Stimulated activated CD4-positive, alpha-beta T cell treated with anti-CD3 and anti-CD28 coated beads, Interleukin-4, amount 100 ng/mL, for 48 hours (primary cell): ENCODE measurements at places on chromosomes 12 and 14.

GRCh38 chr12:49787672-49788071, 40.5 kb downstream of the NCKAP5L start:
- no peak for DNase-seq

DNA sequence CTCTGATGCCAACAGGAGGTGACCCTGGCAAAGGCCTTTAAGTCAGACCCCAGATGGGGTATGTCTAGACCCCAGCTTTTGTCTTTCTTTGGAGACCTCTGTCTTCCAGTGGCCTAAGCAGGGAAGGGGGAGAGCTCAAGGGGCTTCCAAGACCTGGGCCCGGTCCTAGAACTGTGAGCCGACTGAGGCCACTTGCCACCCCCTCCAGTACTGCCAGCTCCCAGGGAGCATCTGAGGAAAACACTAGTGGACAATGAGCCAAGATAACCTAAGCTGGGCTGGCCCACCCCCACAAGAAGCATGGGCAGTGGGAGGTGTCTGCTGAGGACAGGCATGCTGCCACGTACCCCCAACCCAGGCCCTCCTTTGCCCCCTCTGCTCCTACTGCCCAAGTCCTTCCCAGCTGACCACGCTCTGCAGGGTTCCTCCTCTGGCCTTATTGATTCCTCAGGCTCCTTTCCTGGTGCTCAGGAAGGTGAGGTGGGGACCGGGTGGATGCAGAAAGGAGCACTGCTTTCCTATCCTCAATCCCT, 21.1 kb downstream of the VDR start:
- DNase-seq: no peak

DNA sequence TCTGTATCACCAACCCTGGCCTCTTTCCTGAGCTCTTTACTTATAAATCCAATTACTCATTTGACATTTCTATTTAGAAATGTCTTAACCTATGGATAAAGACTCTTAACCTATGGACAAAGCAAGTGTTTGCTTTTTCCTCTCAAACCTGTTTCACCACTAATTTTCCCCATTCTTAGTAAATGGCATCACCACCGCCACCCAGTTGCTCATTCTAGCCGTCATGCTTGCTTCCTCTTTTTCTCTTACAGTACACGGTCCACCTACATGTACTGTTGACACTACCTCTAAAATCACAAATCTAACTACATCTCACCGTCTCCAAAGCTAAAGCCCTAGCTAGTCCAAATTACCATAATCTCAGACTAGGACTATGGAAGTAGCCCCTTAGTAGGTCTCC, 60.0 kb downstream of the CAPS2 start:
- DNase-seq: no peak

DNA sequence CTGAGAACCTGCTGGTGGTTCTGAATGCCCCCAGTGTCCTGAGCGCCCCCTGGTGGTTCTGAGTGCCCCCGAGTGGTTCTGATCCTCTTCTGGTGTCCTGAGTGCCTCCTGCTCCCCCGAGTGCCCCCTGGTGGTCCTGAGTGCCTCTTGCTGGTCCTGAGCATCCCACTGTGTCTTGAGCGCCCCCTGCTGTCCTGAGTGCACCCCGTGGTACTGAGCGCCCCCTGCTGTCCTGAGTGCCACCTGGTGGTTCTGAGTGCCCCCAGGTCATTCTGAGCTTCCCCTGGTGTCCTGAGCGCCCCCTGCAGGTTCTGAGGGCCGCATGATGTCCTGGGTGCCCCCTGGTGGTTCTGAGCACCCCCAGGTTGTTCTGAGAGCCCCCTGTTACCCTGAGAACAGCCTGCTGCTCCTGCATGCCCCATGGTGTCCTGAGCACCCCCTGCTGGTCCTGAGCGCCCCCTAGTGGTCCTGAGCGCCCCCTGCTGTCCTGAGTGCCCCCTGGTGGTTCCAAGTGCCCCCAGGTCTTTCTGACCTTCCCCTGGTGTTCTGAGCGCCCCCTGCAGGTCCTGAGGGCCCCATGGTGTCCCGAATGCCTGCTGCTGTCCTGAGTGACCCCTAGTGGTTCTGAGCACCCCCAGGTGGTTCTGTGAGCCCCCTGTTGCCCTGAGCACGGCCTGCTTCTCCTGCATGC, 1165.4 kb downstream of the TMEM121 start:
- DNase-seq: peak; percentile 85

- no peak for DNase-seq
These were observed 174.4 kb downstream of the ALG10B start for GRCh38 chr12:38490941-38491340.

DNA sequence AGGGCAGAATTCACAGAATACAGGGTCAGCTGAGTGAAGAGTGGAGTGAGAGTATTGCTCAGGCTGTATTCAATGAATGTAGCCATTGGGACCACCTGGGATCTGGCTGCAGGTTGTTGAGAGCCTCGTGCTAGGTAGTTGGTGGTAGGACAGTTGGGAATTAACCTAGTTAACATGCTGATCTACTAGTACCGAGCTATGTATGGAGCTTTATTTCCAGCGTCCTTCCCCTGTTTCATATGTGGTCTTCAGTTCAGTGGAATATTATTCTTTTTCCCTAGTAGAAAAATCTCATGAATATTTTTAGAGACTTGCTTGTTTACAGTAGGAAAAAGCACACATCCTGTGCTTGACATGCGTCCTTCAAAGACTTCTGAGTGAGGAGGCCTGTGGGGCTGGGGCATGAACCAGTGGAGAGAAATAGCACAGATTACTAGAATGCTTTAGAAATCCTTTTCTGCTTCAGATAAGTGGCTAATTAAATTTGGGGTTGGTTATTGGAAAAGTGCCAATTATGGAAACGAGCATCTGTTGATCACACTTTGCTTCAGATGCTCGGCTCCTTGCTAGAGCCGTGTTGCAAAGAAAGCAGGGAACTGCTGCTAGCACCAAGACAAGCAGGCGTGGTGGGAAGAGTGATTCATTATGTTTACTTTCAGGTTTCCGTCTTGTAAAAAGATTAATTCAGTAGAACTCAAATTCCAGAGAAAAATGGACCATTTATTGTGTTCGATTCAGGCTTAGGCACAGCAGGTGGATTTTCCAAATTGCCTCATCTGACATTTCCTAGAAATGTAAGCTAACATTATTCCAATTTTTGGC, 53.6 kb downstream of the ARF6 start:
- no peak for DNase-seq

- DNase-seq: peak; percentile 17
These were observed 335.6 kb downstream of the TMEM121 start for GRCh38 chr14:105861985-105862465.

DNA sequence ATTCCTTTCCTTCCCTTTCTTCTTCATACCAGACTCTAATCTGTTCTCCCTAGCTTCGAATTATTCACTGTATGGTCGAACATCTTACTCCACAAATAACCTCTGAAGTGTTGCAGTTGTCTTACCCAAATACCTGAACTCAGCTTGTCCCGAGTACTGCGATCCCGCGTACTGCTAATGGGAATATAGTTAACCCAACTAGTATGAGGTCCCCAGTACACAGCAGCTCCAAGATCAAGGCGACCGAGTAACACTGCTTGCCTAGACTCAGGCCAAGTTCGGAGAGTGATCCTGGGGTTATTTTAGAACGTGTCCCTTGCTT, 462 bp upstream of the ETNK1 start:
- DNase-seq: no peak

- DNase-seq: no peak
These were observed 37.8 kb downstream of the MYO1H start for GRCh38 chr12:109385339-109386058.

DNA sequence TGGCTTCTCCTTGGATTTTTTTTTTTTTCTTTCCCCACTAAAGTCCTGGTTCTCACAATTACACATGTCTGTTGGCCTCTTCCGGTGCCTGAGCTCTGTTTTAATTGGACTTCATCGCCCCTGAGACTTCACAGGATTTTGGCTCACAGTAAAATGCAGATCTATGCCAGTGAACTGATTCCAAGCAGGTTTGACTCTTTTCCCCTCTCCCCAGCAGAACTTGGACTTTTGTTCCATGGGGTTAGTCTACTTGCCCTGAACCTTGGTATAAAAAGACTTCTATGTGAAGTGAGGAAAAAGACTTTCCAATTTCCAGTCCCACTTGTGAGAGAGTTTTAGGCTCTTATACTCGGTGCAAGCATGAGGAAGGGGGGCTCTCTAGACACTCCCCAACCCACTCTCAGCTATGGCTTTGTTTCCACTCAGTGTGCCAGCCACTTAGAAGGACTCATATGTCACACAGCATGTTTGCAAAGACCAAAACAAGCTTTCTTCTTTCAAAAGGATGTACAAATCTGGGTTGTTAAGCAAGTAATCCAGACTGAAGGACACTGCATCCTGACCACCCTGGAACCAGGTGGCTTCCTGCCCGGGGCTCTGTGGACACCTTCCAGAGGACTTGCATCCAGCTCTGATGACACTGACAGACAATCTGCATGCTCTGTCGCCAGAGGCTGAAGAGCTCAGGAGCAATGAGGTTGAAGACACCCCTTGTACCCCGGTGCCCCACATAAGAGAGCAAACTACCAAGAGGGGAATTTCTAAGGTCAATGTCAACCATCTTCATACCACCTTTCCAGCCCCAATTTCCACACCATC, 221.9 kb upstream of the EGLN3 start:
- no peak for DNase-seq

DNA sequence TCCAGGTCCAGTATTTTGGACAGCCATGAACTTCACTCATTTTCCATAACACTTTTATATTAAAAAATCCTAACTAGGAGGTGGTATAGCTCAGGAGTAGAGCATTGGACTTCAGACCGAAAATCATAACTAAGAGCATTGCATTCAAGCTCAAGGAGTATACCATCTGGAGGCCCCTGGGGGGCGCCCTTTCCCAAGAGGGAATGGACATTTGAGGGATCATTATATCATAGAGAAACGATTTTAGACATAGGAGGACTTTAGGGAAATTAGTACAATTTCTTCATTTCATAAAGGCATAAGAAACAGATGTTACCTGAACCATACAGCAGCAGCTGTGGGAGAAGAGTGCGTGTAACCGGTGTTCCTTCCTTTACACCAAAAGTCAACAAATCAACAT, 5.2 kb upstream of the ATG14 start:
- peak; percentile 40 for DNase-seq

- no peak for DNase-seq
These were observed 58.9 kb upstream of the HMGA2 start for GRCh38 chr12:65765436-65765813.

DNA sequence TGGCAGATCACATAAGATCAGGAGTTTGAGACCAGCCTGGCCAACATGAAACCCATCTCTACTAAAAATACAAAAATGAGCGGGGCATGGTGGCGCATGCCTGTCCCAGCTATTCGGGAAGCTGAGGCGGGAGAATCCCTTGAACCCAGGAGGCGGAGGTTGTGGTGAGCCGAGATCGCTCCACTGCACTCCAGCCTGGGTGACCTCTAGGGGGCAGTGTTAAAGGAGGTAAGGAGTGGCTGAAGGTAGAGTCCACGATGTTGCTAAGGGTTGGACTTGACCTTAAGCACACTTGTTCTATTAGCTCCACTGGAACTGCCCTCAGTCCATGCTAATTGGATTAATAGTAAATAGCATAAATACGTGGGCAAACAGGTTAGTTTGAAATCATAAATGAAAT, 62.4 kb upstream of the PSMC1 start:
- DNase-seq: peak; percentile 14

- no peak for DNase-seq
These were observed 19.5 kb downstream of the SERPINA3 start for GRCh38 chr14:94631536-94632304.

DNA sequence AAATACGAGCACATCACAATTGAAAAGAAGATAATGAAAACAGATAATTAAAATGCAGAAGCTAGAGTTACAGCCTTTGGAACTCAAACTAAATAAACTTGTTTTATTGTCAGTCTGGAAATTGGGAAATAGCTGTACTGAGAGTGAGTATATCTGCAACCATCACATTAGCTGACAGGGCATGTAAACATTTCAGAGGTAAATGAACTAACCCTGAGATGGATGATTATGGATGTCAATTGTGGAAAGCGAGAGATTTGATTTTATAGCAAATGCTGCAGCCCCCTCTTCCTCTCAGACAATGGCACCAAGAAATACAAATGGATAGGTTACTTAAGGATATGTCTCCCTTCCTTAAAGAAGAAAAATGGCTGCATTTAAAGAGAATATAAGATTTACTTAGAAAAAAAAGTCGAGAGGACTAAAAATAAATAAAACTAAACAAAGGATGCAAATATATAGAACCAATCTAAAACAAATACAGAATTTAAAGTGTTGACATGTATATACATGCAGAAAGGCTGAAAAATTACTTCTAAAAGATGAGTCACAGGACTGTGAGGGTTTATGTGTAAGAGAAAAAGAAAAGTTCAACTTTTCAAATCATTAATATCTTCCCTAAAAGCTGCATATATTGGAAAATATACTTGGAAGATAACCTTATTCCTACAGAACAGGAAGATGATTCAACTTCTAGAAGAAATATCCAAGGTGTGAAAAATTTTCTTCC, 120.3 kb upstream of the FLRT2 start:
- no peak for DNase-seq

DNA sequence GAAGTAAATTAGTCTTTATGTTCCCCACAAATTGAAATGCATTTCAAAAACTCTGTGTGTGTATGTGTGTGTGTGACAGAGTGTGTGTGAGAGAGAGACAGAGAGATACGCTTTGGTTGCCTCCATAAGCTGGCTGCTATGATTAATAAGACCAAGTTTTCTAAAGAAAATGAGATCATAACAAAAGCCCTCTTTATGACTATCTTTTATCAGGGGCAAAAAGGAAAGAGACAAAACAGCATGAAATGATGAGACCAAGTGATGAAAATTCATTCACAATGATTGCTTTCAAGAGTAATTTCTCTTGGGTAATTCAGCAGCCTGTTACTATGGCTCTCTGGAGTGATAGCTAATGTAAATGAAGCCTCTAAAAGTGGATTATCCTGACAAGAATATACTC, 277.6 kb upstream of the PLEKHG7 start:
- no peak for DNase-seq

DNA sequence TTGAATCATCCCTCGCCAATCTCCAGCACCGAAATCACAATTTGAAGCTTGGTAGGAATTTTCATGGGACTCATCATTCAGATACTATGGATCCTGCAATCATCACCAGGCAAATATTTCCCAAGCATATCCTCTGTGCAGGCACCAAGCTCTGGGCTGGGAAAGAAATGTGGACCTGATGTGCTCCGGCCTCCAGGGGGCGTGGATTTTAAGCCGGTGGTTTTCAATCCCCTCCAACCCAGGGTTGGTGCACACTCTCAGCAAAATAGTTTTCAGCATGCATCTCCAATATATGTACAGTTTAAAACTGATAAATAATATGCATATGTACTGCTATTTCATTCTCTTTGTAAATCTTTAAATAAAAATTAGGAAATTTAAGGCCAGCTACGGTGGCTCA, 98.9 kb downstream of the RBM19 start:
- DNase-seq: no peak

GRCh38 chr14:30389134-30389876, 169.7 kb upstream of the G2E3 start:
- no peak for DNase-seq
